ENCODE measurements at places on chromosomes 12 and 14.

GRCh38 chr12:57780284-57780897, 2.2 kb upstream of the TSFM start:
- no peak for DNase-seq

DNA sequence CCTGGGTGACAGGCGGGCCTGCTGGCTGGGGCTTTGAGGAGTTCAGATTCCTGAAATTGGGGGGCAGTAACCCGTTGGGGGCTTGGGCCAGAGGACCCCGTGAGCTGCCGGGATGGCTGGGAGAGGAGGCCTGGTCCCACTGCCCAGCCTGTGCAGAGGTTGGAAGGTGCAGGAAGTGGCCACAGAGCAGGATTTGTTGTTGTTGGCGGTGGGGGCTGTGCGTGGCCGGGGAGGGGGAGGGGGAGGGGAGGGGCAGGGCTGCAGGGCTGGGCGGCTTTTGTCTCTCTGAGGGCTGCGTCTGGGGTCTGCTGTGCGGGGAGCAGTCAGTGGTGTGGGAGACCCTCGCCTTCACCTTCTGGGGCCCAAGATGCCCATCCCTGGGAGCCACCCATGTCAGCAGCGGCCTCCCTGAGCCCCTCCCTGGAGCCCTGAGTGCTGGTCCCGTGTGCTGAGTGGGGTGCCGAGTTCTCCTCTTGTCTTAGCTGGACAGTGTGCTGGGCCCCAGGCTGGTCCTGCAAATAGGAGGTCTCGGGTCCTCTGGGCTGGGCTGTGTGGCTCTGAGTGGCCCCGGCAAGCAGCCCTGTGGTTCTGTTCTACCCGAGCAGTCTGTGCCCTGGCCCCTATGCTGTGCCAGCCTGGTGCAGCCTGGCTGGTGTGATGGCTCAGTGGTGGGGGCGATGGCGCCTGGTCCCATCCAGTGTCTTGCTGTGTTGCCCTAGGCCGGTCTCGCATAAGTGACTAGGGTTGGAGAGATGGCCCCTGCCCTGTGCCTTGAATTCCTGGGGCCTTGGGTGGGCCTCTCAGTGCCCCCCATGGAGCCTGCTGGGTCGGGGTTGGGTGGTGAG, 10.3 kb downstream of the KIF26A start:
- DNase-seq, result no peak

- DNase-seq, result no peak
Measured at GRCh38 chr12:115801871-115802270, 475.6 kb downstream of the MED13L start.

GRCh38 chr12:570435-570920, 92.8 kb downstream of the NINJ2 start:
- DNase-seq, result no peak

DNA sequence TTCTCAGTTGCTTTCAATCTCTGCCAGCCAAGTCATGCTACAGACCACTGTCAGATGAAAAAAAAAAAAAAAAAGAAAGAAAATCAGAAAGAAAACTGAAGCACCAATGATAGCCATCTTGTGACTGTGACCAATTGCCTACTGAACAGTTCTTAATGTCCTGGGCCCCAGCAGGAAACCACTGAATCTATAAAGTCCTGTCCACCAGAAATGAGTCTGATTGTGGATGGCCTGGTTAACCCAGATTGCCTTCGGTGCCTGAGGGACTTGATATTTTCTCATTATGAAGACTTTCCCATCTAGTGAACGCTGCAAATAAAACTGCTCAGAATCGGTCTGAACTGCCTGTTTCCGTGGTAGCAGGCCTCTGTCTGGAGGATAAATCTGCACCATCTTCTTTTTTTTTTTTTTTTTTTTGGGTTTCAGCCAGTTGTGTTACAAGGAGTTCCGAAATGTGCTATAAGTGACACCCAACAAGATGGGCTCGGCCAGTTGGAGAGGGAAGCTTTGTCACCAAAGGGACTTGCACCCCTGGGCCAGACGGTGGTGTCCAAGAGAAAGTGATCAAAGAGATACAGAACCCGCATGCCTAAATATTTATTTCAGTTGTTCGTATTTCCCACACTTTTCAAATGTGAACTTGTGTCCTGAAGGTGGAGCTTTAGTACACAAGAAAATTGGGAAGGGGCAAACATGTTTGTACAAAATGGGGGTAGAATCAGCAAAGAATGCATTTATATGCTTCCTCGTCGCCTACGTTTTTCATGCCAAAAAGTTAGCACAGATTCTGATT, 3.0 kb upstream of the PLXNC1 start:
- DNase-seq, result no peak

GRCh38 chr12:110656071-110656655, 32.8 kb downstream of the HVCN1 start:
- no peak for DNase-seq

GRCh38 chr14:59819446-59820088, 51.0 kb downstream of the RTN1 start:
- no peak for DNase-seq

- no peak for DNase-seq
Measured at GRCh38 chr14:100748944-100749343, 22.3 kb downstream of the DLK1 start.

DNA sequence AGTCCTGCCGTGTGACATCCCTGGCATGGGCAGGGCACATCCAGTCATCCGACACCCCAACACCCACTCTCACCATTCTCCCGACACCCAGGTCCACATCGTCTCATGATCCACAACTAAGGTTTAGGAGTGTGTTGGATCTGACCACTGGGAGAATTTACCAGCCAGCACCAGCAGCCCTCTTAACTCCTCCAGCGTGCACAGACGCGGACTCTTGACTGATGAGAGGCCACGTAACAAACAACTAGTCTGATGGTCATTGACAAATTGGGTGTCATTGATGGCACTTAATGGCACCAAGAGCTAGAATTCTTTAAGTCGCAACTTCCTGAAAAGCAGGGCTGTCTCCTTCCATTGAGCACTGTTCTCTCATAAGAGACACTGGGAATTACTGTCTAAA, 203.0 kb upstream of the SFSWAP start:
- no peak for DNase-seq

DNA sequence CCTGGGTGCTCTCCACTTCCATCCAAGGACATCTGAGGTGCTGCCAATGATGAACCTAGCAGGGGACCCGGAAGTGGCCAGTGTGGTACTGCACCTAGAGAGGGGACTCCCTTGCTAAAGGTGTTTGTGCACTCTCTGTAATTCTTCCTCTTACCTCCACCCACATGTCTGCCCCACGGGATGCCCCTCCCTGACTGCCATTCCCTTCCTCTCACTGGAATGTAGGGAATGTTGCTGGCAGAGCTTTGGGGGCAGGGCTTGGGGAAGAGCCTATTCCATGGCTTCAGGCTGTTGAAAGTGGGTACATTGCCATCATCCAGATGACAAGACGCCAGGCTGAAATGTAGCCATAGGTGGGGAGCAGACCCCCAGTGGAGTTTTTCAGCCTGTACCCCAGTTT, 153.2 kb downstream of the SMOC1 start:
- DNase-seq, result no peak

GRCh38 chr12:132558861-132559623, 51.3 kb downstream of the LRCOL1 start:
- peak; percentile 47 for DNase-seq

GRCh38 chr14:99664058-99664936, 19.4 kb downstream of the HHIPL1 start:
- no peak for DNase-seq

DNA sequence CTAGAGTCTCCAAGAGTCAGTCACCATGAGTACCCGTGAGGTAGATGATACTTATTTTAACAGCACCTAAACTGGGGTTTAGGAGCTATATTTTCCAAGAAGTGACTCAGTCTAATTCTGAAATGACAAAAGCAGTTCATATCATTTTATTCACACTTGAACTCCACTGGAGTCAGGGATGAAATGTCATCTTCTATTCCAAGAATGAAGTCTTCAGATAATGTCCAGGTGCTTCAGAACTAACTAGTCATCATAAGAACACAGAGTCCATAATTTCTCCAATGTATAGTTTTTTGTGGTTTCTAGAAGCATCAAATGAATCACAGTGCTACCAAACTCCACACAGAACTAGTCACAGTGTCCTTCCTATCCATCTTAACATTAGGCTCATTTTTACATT, 13.3 kb downstream of the DNM1L start:
- no peak for DNase-seq

DNA sequence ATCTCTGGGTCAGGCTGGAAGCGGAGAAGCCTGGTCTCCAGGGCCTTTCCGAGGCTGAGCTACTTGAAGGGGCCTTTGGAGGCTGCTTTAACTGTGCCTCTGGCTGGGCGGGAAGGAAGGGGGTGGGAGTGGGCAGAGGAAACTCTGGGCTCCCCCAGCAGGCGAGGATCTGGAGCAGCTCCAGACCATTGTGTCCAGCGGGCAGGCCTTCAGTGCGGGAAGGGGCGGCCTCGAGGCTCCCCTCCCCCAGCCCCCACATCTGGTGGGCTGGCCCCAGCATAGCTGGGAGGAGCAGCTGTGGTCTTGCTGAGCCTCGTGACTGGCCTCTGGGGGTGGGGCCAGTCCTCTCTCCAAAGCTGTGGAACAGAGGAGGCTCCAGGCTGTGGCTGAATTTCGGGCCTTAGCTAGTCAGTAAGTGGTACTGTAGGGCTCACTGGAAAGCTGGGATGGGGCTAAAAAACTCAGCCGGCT, 3.4 kb downstream of the TAMALIN start:
- no peak for DNase-seq

DNA sequence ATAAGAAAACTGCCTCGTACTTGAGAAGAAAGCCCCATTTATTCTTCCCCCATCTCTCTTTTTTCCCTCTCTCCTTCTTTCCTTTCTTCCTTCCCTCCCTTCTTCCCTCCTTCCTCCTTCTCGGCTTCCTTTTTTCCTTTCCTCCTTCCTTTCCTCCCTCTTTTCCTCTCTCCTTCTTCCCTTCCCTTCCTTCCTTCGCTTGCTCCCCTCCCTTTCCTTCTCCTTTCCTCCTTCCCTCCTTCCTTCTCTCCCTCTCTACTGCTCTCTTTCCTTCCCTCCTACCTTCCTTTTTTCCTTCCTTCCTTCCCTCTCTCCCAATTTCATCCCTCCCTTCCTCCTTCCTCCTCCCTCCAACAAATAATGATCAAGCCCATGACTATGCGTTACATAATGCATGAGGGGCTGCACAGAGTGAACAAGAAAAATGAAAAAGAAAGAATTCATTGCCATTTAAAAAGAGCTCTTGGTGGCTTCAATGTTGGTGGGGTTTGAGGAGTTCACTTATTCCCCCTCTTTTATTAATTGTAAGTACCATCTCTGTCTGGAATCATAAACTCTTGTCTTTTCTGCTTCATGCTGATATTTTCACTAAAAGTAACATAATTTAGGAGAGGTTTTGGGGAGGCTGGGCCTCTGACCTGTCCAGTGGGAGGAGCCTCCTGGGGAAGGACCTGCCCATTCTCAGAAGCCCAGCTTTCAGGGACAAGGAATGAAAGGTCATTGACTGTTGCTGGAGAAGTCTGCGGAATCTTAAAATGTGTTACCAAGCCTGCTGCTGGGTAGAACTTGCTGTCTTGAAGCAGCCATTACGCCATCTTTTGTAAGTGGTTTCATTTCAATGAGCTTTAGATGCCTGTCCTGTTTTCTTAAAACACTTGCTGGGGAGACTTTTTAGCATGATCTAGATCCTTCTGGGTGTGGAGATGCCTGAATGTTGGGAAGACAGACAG, 144.3 kb downstream of the CHST11 start:
- no peak for DNase-seq

GRCh38 chr14:56549721-56550120, 29.9 kb upstream of the TMEM260 start:
- DNase-seq, result no peak

- DNase-seq, result no peak
Measured at GRCh38 chr12:108807476-108807875, 49.9 kb downstream of the SSH1 start.

- DNase-seq, result no peak
Measured at GRCh38 chr14:31660191-31660590, 99.0 kb downstream of the NUBPL start.

- DNase-seq, result no peak
Measured at GRCh38 chr12:52260361-52261207, 13.9 kb upstream of the KRT86 start.

DNA sequence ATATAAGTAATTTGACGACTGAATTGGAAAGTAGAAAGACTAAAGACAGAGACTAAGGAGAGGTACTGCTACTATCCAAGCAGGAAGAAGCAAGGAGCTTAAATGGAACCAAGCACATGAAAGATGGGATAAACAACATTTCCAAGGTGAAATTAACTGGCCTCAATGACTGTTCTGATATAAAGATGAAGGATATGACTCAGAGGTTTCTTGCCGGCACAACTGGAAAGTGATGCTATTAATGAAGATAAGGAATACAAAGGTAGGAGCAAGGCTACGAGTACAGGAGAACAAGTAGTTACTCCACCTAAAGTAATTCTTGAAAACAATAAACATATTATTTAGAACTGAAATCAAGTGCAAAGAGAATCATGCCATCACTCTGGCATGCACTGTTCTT, 6.4 kb downstream of the SNX6 start:
- no peak for DNase-seq

- DNase-seq, result no peak
Measured at GRCh38 chr12:26361964-26362363, 166.6 kb downstream of the SSPN start.

DNA sequence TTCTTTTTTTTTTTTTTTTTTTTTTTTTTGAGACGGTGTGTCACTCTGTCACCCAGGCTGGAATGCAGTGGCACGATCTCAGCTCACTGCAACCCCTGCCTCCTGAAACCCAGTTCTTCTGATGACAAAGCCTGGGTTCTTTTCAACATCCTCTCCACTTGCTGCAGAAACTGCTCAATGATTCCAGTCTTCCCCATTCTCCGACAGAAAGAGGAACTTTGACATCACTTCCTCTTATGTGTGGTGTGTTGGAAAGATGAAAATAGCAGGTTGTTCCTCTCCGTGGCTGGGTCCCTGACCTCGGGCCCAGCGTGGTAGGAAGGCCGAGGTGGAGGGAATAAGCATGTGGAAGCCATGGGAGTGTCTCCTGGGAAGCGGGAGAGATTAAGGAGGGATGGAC, 198.4 kb downstream of the PHETA1 start:
- no peak for DNase-seq

- no peak for DNase-seq
Measured at GRCh38 chr12:131052929-131053328, 99.2 kb downstream of the ADGRD1 start.

GRCh38 chr14:100807979-100808734, 17.8 kb upstream of the MEG3 start:
- DNase-seq, result no peak

DNA sequence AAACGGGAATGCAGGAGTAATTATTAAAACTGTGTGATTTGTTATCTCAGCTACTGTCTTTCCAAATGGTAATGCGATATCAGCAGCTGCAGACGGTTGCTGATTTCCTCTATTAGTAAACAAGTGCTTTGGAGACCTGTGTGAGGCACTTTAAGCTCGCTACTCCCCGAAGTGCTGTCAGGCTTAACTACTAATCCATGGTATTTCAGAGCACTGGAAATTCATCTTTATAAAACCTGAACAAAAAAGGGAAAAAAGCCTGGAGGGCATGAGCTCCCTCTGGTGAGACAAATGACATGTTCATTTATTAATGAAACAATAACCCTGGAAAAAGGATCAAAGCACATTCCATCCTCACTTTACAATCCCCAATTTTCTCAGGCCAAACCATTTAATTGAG, 143.6 kb upstream of the OTX2 start:
- no peak for DNase-seq

All from thymus (tissue), 14 donors.